Retinal pigment epithelial cell (primary cell): ENCODE measurements at places on chromosomes 4 and X.

GRCh38 chrX:134715930-134716619 is 57.8 kb upstream of the PLAC1 start:
- no peak for DNase-seq

DNA sequence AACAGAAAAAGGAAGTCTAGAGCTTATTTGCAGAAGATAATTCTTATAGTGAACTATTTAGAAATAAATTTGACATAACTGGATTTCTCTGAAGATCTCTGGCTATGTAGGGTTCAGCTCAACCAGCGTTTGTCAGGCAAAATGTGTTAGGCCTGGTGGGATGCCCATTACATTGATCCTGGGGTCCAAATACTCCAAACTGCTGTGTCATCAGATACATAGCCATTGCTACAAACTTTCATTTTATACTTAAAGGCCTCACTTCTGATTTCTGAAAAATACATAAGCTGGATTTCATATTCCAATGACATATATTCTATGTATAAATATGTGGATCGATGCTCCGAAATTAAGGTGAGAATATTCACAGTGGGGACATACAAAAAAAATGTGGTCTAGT is 1958.9 kb upstream of the TENM3 start:
- no peak for DNase-seq

- DNase-seq: no peak
Observed at GRCh38 chr4:185426960-185427688, 1.4 kb upstream of the UFSP2 start.

- DNase-seq: no peak
Observed at GRCh38 chrX:135581496-135581895, 61.0 kb downstream of the INTS6L start.

GRCh38 chr4:185755451-185755850 is 56.5 kb downstream of the SORBS2 start:
- no peak for DNase-seq

DNA sequence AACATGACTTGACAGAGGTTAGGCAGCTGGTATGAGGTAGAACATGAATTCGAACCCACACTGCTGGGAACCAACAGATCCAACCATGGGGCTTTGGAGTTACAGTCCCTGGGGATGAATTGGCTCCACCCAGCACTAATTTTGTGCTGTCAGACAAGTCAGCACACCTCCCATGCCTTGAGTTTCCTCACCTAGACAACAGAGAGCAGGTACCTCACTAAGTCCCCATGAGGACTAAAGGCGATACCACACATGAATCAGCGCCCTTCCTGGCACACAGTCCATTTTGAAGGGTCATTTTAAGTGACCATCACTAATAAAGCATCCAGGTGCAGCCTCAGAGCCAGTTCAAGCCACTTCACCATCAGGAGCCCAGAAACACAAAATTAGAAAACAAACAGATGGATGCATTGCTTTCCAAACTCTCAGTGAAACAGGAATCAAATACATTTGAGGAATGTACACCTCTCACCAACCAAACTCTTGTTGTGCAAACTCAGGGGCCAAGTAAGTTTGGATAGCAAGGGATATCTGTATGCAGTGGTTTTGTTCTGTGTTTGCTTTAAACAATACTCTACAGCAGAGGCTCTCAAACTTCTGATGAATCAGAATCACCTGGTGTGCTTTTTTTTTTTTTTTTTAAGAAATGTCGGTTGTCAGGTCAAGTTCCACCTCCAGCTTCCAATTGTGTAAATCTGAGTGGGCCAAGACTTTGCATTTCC is 10.1 kb downstream of the IDS start:
- DNase-seq: no peak

GRCh38 chr4:107825072-107825824 is 516 bp downstream of the SGMS2 start:
- no peak for DNase-seq

GRCh38 chr4:12538162-12538561 is 946.0 kb downstream of the RAB28 start:
- no peak for DNase-seq

DNA sequence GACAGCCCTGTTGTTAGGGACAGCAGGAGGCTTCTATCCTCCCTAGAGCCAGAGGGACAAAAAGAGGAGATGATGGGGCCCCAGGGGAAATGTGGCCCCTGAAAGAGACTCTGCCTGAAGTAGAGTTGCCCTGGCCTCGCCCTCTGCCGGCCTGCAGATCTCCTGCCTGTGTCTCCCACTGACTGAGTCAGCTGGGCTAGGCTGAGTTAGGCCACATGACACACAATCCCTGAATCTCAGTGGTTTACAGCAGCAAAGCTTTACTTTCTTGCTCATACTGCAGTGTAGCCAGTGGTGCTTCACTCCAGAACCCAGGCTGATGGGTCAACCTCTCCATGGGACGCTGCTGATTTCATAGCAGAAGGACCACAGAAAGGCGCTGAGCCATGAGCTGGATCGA is 23.5 kb downstream of the DRD5 start:
- no peak for DNase-seq

GRCh38 chr4:109861916-109862511 is 14.1 kb downstream of the LRIT3 start:
- no peak for DNase-seq

DNA sequence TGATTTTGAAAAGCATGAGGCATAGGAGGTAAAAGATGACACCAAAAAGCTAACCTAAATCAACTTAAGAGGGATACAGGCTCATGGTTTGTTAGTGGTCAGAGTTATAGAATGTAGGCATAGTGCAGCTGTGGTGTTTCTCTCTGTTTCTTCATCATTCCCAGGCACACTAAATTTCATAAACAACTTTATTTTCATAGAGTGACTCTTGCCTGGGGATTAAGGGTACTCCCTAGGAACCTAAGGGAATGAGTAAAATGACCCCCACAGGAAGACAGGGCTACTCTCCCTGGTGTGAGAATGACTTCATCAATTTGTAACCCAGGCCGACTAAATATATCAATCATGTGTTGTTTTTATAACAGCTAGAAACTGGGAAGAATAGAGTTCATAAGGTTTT is 11.1 kb downstream of the FABP2 start:
- DNase-seq: no peak

- DNase-seq: no peak
Observed at GRCh38 chr4:41205854-41206460, 8.4 kb downstream of the APBB2 start.

- DNase-seq: no peak
Observed at GRCh38 chrX:6667048-6667768, 132.3 kb upstream of the VCX3A start.

- no peak for DNase-seq
Observed at GRCh38 chr4:151933122-151933827, 172.5 kb upstream of the GATB start.

GRCh38 chr4:36322921-36323354 is 41.5 kb downstream of the DTHD1 start:
- DNase-seq: no peak

DNA sequence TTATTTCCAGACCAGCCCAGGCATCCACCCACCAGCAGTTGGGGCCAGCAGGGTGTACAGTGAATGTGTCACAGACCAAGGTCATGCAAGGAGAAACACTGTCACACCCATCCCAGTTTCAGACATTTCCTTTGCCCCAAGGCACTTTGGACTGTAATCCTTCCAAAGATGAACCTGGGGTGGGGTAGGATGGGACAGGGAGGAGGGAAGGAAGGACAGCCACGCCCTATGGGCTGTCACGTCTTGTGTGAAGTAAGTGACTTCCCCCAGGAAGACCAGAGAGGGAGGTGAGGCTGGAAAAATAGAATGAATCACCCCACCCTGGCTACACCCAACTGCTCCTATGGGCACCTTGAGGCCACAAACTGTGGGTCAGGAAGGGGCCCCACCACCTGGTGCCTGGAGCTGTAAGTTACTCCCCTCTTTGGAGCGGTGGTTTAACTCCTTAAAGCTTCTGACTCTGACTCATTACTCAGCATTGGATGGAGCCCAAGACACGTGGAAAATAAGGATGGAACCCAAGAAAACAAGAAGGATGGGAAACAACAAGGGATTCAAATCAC is 349.9 kb upstream of the KLF3 start:
- DNase-seq: peak; percentile 68

DNA sequence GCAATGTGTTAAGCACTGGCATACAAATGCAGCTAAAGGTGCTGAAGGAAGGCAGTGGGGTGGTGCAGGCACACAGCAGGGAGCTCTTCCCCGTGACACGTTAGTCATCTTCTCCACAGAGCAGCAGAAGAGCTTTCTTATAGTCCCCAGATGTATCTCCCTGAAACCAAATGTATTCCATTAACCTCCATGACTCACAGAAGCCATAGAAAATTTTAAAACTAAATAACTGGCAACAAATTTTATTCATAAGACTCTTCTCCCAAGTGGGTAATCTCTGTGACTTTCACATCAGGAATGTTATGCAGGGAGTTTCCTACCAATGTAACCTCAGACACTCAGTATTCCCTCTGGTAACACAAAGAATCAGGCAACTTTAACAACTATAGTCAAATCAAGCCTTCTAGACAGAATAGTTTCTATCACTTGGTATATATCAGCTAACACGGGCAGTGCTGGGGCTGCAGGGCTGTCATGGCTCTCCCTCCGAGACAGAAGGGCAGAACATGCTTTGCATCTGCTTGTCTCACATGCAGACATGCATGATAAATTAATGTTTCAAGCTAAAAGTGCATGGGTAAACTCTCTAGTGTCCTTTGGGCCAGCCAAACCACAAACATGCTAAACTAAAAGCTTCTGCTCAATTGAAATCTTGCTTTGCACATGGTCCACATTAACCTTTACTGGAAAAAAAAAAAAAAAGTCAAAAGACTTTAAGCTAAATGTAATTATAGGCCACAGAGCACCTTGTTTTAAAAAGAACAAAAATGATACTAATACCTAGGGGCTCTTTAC is 28.2 kb downstream of the ANXA5 start:
- no peak for DNase-seq

GRCh38 chr4:41157009-41157408 is 57.3 kb downstream of the APBB2 start:
- no peak for DNase-seq

DNA sequence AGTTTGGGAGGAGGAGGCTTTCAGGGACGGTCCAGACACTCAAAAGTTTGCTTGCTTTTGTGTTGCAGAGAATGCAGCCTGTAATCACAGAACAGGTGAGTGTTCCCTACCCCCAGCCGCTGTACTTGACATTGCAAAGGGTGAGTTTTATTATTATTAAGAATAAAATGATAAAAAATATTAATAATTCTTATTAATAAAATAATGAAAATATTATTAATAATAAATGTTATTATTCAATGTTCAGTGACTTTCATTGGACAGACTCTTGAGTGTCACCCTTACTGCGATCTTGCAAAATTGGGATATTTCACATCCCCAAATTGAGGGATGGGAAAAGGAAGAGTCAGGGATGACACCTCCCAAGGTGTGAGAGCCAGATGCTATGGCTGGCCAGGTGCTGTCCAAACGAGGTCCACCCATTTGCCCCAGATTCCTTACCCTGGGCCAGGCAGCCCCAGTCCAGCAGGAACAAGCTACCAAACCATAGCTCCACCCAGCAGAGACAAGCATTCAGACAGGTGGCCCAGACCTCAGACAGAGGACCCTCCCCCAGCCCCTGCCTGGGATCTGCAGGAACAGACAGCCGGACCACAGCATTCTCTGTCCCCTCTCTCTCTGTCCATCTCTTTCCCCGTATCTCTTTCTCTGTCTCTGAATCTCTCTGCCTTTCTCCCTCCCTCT is 22.4 kb downstream of the IL3RA start:
- no peak for DNase-seq

GRCh38 chr4:62226082-62226481 is 1026.0 kb downstream of the ADGRL3 start:
- no peak for DNase-seq

DNA sequence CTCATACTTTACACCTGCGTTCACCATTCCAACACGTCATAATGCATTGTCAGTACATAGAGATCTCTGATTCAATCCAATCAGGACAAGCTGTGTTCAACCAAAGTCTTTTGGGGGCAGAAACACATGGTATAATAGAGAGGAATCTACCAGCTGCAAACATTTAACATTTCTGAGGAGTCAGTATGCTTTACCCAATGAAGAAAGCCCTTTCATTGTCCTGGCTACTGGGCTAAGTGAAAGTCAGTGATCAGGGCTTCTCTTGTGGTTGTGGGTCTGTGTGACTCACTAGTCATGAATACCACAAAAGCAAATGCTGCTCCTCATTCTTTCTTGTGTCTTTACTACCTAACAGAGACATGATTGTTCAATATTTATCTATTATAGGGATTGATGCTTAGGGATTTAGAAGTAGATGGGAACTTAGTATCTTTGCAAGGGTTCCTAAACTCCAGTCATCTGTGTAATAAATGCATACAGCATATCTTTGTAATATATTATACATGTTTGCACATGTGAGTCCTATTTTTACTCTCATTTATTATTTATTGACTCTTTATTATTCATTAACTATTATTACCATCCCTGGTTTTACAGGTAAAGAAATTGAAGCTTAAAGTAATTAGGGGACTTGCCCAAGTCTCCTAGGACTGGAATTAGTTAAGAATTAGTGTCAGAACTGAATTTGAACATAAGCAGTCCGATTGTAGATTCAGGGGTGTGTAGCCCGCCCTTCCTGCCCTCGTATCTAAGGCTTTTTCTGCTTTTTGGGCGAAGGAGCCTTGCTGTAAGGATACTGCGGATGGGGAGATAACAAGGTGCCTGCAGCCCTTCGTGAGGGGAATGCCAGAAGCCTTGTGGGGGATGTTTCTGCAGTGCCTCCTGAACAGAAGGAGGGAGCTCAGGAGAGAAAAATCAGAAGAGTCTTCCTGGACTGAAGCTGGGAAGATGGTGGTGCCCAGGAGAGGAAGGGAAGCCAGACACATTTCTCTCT is 353.1 kb upstream of the BOD1L1 start:
- DNase-seq: no peak

DNA sequence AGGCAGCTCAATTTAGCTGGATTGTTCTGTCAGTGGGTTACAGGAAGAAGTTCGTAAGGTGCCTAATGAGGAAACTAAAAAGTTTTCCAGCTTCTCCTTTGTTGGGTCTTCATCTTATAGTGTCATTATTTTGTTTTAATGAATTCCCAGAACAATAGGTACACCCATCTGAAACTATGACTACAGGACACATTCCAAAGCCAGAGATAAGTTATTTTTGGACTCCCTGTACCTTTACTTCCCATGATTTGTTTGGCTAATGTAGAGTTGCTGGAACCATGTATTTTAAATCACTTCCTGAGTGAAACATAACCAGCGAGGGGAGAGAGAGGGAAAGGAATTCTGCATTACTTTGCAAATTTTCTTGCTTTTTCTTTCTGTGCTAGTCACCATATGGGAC is 114.0 kb downstream of the CLCN5 start:
- DNase-seq: no peak

- DNase-seq: no peak
Observed at GRCh38 chr4:166091912-166092510, 219.0 kb downstream of the TLL1 start.
